COR-L47 (cell line): ENCODE measurements at places on chromosomes 1 and 21.

- DNase-seq: no peak
These were observed 24.7 kb downstream of the TNFRSF9 start for GRCh38 chr1:7915826-7916500.

- no peak for DNase-seq
These were observed 1.7 kb downstream of the TMEM125 start for GRCh38 chr1:43271186-43272118.

DNA sequence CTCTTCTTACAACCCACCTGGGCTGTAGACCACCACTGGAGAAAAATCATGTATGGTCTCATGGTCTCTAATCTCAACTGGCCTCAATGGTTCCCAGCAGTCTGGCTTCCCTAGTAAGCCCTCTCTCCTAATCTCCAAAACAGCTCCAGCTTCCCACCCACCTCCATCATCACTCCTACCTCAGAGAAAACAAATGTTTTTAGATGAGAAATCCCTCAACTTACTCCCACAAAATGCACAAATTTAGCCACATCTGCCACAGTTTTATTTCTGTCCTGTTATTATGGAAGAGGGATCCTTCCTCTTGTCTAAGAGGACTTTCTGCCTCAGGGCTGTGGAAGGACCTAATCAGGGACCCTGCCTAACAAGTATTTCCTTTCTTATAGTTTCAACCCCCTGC is 32.1 kb downstream of the TP53BP2 start:
- DNase-seq: no peak

- no peak for DNase-seq
These were observed 69.6 kb downstream of the PGM1 start for GRCh38 chr1:63662841-63663240.

DNA sequence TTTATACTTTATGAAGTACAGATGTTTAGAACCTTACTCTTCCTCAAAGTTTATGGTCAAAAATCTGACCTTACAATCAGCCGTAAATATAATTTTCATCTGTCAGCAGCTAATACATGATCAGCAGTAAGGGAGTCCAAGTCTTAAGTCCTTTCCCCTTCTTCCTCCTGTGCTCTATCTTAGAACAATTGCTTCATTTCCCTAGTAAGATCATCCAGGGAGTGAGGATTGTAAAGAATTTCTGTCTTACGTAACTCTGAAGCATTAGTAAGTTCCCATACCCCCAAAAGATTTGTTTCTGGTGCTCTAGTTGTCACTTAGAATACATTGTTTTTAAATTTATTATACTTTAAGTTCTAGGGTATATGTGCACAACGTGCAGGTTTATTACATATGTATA is 2.1 kb downstream of the SETDB1 start:
- DNase-seq: no peak

DNA sequence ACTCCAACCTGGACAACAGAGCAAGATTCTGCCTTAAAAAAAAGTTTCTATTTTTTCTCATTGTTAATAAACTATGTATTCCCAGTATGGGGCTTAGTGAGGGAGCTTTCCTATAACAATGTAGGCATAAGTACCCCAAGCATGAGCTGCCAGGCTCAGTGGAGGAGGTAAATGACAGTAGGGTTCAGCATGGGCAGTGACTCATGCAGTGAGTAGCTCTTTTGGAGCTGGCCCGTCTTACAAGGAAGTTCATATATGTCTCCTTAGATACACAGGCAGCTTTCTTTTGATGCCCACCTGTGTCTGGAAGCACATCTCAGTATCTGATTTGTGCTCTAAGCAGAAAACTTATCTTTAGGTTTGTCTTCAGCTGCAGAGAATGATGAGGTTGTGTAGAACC is 57.9 kb downstream of the ZNF678 start:
- DNase-seq: no peak

DNA sequence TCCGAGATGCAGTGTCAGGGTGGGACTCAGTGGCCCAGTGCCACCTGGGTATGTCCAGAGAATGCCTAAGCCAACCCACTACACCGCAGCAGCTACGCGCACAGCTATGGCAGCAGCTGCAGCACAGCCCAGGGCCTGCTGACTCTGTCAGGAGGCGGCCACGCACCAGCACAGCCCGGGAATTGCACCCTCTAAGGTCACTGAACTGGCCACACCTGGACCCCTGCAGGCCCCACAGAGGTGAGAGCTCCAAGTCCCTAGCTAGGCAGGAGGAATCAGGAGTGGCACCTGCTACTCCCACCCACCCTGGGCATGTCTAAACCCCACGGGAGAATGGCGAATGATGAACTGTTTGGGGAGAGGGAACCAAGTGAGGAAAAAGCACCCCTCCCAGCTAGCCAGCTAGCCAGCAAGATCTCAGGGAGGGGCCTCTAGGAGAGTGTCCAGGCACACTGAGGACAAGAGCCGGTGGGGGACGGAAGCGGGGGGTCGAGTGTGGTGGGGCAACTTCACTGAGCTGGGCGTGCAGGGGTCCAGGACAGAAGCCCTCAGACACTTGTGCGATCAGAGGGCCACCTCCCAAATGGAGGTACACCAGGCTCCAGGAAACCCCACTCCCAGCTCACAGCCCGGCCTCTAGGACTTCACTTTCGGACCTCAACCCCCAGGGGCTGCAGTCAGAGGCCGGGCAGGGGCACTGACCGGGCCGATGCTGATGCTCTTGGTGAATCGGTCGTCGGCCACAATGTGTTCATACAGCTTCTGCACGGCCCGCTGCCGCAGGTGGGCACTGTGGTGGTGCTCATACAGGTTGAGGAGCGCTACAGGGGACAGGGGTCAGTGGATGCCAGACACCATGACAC is 13.9 kb downstream of the LSS start:
- no peak for DNase-seq

- DNase-seq: no peak
These were observed 92.3 kb upstream of the ACTL8 start for GRCh38 chr1:17662786-17663185.

- no peak for DNase-seq
These were observed 10.9 kb upstream of the IL20 start for GRCh38 chr1:206854401-206855129.

DNA sequence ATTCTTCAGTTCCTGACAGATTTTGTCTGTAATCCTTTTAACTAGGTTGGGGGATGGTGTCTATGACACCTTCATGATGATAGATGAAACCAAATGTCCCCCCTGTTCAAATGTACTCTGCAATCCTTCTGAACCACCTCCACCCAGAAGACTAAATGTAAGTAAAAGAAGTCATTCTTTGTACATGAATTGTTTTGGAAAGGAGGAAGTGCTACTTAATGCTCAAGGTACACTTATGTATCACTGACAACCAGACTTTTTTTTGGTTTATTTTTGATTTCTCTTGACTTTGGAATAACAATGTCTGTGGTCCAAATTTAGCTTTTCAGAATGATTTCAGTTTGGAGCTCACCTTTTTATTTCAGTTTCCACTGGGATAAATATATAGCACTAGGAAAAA is 2.3 kb downstream of the DYRK3 start:
- no peak for DNase-seq

DNA sequence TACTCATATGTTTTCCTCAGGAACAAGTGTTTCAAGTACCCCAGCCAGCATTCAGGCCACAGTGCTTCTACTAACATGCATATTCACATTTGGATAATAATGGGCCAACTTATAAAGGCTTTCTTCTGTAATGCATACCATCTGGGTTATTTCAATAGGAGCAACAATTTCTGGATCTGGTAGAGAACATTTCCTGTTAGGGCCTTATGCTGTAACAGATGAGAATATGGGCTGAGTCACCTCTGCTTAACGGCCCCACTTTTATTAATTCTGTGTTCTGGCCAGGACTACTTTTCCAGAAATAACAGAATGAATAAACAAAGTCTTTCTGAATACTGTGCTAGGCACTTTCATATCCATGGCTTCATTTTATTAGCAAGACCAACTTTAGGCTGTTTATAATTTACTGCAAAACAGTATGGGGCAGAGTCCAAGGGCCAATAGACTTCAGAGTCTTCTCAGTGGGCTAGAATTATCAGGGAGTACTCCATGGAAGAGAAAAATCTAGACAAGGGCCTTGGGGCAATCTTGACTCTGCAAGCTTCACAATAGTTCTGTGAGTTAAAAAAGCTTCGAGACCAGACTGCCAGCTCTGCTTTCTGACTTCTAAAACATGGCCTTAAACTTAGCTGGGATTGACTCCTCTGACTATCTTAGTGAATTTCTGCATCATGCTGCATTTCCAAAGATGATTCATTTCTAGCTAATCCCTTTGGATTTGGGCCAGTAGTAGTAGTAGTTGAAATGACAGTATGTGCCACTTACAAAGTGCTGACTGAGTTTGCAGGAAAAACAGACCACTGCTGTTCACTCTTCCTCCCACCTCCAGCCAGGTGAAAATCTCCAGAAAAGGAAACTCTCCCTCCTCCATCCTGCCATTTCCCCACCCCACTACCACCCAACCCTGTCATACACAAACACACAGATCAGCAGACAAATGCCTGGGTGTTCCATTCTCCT is 8.2 kb upstream of the SSX2IP start:
- DNase-seq: no peak

DNA sequence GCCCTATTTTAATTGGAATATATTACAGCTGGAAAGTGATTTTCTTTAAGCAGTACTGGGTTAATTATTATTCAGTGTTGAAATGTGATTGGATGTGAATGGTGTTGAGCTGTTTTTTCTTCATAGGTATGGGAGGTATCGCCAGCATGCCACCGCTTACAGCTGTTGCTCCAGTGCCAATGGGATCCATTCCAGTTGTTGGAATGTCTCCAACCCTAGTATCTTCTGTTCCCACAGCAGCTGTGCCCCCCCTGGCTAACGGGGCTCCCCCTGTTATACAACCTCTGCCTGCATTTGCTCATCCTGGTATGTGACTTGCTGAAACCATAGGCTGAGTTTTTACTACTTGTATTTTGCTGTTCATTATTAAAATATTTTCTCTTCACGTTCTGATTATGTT is 107.7 kb downstream of the ITSN1 start:
- DNase-seq: no peak

DNA sequence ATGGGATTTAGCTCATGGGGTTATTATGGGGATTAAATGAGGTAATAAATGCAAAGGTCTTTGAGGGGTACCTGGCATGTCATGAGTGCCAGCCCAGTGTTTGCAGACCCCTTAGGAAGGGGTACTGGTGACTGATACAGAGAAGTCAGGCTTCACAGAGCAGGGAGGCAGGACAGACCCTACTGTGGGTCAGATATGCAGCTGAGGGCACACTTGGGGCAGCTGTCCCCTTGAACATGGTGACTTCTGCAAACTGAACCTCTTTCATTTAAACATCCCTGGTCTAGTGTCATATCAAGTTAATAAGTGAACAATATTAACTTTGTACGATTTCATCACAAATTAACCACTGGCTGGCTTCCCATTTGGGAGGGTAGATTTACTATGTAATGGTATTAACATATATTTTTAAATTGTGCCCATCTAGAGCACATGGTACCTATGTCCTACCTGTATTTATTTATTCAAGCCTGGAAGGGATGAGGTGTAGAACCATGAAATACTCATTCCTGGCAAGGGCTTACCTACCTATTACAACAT is 25.9 kb downstream of the STPG1 start:
- DNase-seq: no peak

GRCh38 chr21:26140164-26140579 is 30.4 kb downstream of the APP start:
- peak; percentile 19 for DNase-seq

DNA sequence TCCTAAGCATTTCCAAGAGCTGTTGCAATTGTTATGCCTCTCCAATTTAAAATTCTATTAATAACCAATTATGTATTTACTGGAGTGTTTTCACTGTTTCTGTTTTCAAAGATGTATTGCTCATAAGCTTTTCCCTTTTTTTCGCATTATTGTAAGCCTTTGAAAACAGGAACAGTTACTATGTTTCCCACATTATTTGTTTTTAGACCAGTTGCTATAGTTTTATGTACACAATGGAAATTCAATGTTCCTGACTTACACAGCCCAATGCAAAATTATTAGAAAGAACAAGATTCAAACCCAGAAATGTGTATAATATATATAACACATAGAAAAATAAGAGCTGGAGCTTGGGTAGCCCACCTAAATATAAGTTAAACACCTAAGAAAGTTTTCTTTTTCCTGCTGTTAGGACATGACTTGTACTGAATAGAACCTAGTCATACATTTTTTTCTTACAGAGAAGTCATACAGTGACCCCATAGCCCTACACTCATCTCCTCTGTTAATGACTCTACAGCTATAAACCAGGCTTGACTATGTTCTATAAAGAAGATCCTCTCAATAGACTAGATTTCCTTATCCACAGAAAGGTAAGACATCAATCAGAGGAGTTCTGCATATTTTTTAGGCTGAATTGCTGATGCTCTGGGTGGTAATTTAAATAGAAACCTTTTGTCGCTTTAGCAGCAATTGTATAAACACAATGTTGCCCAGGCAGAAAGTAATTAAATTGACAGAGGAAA is 299.6 kb downstream of the USH2A start:
- DNase-seq: no peak

- DNase-seq: no peak
These were observed 22.0 kb downstream of the GFI1 start for GRCh38 chr1:92464588-92465255.

DNA sequence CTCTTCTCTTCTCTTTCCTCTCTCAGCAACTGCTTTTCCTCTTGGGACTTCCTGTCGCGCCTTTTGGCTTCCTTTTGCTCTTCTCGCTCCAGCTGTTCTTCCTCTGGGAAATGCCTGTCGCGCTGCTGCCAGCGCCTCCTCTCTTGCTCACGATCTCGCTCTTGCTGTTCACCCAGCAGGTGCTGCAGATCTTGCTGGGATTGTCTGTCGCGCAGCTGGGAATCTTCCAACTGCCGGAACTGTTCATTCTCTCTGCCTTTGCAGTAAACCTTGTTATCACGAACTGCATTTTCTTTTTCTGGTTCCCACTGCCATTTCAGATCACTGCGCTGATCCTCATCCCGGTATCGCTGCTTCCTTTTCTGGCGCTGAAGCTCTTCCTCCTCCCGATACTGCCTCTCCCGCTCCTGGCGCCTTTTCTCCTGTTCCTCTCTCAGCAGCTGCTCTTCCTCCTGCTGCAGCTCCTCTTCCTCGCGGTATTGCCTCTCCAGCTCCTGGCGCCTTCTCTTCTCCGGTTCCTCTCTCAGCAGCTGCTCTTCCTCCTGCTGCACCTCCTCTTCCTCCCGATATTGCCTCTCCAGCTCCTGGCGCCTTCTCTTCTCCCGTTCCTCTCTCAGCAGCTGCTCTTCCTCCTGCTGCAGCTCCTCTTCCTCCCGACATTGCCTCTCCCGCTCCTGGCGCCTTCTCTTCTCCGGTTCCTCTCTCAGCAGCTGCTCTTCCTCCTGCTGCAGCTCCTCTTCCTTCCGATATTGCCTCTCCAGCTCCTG is 5.8 kb downstream of the TCHH start:
- DNase-seq: no peak

- no peak for DNase-seq
These were observed 10.6 kb downstream of the ESPN start for GRCh38 chr1:6435129-6435528.
